Natural killer cell treated with Interleukin-12 subunit alpha and Interleukin-12 subunit beta and Interleukin-15 and Interleukin-18, amount 100 ng/mL, for 72 hours (primary cell): ENCODE measurements at places on chromosomes 5 and 9. TPM values are rescaled to one million over a fixed set of nuclear protein-coding genes. Genes with fewer than 3 reads are reported as not detected.

The KCNIP1 gene
- not detected for total RNA-seq

DNA sequence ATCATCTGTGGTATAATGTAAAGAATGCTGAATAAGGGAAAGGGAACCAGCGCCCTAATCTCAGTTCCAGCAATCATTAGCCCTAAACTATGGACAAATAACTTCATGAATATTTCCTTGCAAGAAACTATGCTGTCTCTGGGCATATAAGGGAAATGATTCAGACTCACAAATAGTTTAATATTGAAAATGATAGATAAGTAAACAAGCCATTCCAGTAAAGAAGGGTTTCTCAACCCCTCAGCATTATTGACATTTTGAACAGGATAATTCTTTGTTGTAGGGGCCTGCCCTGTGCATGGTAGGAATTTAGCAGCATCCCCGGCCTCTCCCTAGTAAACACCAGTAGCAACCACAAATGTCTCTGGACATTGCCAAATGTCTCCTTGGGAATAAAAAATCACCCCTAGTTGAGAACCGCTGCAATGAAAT is 23.8 kb downstream of the C5 start:
- H3K4me3 ChIP-seq = no peak overlapping the region
- no peak overlapping the region for H3K27ac ChIP-seq
- DNase-seq = no peak
- no peaks in the 10 kb centered on the region for H3K4me1 ChIP-seq
- no peaks in the 10 kb centered on the region for H3K36me3 ChIP-seq
- no peaks in the 10 kb centered on the region for H3K27me3 ChIP-seq

The PCDHGB7 gene
- total RNA-seq = 0.95 TPM

DNA sequence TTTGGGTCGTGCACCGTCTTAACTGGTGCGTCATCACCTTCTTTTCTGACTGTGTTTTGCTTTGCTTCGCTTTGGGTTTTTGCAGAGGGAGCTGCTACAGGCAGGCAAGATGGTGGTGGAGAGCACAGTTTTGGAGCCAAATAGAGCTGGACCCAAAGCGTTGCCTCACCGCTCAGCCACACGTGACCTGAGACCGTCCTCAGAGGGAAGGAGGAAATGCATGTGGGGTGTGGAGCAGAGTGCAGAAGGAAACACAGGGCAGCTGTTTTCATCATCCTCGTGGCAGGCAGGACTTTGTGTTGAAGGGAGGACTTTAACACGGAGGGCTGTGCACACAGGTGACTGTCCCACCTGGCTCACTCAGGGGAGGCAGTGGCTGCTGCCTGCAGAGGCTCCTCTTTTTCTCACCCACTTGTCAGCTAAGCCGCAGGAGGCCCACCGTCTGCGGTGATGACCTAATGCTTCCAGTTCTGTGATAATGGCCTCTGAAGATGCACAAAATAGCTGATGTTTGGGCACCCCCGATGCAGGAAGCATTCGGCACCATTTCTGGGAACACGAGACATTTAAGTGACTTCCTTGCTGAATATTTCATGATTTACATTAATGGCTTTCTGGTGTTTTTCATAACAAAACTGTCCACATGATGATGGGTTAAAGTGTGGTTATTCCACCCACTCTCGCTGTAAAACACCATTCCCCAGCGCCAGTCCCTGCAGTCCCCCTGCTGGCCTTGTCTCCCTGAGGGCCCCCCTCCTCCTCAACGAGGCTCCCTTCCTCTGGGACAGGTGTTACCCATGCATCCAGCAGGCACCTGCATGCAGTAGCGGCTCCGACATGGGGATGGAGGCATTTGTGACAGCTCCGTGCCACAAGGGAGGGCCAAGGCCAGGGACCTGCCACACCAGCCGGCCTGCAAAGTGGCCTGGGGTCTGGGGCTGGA is 12.4 kb upstream of the UBAC1 start:
- H3K27me3 ChIP-seq = no peaks in the 10 kb centered on the region
- no peak overlapping the region for H3K4me3 ChIP-seq
- peaks cover 4% of the 10 kb centered on the region for H3K4me1 ChIP-seq
- no peak for DNase-seq
- no peaks in the 10 kb centered on the region for H3K36me3 ChIP-seq
- H3K27ac ChIP-seq = no peak overlapping the region

DNA sequence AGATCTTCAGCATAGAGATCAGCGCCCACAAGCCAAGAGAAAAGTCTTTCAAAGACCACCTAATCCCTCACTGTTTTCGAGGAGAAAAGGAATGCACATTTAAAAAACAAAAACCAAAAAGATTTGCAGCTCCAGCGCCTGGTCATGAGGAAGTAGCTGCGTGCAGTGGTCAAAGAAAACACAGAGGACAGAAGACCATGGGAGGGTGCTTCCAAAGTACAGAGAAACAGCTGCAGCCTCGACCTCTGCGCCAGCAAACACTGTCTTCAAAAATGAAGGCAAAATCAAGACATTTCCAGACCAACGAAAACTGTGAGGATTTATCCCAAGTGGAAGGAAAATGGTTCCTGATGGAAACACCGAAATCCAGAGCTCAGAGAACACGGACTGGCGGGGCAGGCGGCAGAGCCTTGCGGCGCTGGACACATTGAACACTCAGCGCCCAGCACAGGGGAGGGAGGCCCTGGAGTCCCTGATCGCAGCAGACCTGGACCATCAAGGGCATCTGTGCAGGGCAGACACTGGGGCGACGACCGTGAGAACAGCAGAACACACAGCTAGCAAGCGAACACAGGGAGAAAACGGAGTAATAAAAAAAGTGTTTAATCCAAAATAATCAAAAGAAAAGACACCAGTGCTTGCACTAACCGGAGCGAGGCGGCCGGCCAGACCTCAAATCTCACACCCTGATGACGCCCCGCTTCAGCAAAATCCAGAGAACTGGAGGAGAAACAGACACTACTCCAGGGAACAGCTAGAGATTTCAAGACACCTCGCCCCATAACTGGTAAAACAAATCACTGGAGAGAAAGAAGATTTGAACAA is 12.6 kb upstream of the SLC12A7 start:
- DNase-seq = no peak
- H3K27ac ChIP-seq = no peak overlapping the region
- no peaks in the 10 kb centered on the region for H3K4me1 ChIP-seq
- no peaks in the 10 kb centered on the region for H3K27me3 ChIP-seq

DNA sequence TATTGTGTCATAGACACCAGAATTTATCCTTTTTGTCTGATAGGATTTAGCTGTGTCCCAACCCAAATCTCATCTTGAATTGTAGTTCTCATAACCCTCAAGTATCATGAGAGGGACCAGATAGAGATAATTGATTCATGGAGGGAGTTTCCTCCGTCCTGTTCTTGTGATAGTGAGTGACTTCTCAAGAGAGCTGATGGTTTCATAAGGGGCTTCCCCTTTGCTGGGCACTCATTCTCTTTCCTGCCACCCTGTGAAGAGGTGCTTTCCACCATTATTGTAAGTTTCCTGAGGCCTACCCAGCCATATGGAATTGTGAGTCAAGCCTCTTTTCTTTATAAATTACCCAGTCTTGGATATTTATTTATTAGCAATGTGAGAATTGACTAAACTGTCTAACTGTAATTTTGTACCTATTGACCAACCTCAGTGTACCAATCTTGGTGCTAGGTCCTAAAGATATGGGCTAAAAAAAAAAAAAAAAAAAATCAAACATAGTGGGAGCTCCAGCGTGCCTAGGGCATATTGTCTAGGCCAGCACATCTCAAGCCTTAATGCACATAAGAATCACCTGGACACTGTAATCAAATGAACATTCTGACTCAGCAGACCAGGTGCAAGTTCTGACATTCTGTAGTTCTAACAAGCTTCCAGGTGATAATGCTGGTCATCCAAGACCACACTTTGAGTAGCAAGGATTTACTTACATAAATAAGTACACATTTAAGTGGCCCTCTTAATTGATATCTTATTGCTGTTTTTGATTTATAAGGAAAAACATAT is 30.5 kb downstream of the ST8SIA4 start:
- peak; percentile 79 for DNase-seq
- peak overlapping the region; percentile 60 for H3K4me3 ChIP-seq
- peaks cover 47% of the 10 kb centered on the region for H3K36me3 ChIP-seq
- H3K27ac ChIP-seq = peak overlapping the region; percentile 90
- no peaks in the 10 kb centered on the region for H3K27me3 ChIP-seq

- no peak for DNase-seq
- no peak overlapping the region for H3K27ac ChIP-seq
- H3K27me3 ChIP-seq = peaks cover 27% of the 10 kb centered on the region
- H3K4me3 ChIP-seq = no peak overlapping the region
Observed at GRCh38 chr5:159083548-159084452, 15.9 kb downstream of the EBF1 start.

The FOXD4L6 gene
- not detected for total RNA-seq

The EHMT1 gene
- total RNA-seq = 93.1 TPM

DNA sequence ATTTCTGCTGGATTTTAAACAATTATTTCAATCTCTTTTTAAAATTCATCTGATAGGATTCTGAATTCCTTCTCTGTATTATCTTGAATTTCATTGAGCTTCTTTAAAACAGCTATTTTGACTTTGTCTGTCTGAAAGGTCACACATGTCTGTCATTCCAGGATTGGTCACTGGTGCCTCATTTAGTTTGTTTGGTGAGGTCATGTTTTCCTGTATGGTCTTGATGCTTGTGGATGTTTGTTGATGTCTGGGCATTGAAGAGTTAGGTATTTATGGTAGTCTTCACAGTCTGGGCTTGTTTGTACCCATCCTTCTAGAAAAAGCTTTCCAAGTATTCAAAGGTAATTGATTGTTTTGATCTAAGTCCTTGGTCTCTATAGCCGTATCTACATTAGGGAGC is 39.1 kb downstream of the DENND4C start:
- no peaks in the 10 kb centered on the region for H3K27me3 ChIP-seq
- peak overlapping the region; percentile 74 for H3K4me3 ChIP-seq
- H3K4me1 ChIP-seq = peaks cover 50% of the 10 kb centered on the region
- peaks cover 4% of the 10 kb centered on the region for H3K36me3 ChIP-seq
- H3K27ac ChIP-seq = peak overlapping the region; percentile 67
- DNase-seq = no peak

The DMRT3 gene
- total RNA-seq = not detected

- H3K27ac ChIP-seq = peak overlapping the region; percentile 88
- DNase-seq = no peak
- H3K4me3 ChIP-seq = peak overlapping the region; percentile 73
- no peaks in the 10 kb centered on the region for H3K27me3 ChIP-seq
Observed at GRCh38 chr5:132103969-132104391, 30.4 kb downstream of the CSF2 start.

- no peak overlapping the region for H3K27ac ChIP-seq
- no peak for DNase-seq
- no peaks in the 10 kb centered on the region for H3K36me3 ChIP-seq
- H3K4me1 ChIP-seq = no peaks in the 10 kb centered on the region
- H3K27me3 ChIP-seq = no peaks in the 10 kb centered on the region
Observed at GRCh38 chr5:72459089-72459661, 48.0 kb downstream of the ZNF366 start.

The SPAG8 gene
- 1.6 TPM for total RNA-seq

DNA sequence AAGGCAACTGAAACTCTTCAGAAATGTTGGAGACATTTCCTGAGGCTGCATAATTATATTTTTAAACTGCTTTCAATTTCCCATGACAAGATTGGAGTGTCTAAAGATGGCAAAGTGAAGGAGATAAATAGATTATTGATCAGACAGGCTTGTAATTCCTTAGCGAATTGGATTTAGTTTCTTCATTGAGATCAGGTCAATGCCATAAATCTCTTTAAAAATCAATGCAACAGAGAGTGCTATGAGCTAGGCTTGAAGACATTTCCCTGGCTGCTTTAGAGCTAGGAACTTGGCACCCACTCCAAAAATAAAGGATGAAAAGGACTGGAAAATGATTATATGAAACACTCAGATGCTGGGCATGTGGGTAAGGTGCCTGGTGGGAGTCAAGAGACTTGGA is 828.4 kb downstream of the TLR4 start:
- no peaks in the 10 kb centered on the region for H3K36me3 ChIP-seq
- H3K4me3 ChIP-seq = no peak overlapping the region
- no peak for DNase-seq
- no peak overlapping the region for H3K27ac ChIP-seq
- H3K27me3 ChIP-seq = no peaks in the 10 kb centered on the region

DNA sequence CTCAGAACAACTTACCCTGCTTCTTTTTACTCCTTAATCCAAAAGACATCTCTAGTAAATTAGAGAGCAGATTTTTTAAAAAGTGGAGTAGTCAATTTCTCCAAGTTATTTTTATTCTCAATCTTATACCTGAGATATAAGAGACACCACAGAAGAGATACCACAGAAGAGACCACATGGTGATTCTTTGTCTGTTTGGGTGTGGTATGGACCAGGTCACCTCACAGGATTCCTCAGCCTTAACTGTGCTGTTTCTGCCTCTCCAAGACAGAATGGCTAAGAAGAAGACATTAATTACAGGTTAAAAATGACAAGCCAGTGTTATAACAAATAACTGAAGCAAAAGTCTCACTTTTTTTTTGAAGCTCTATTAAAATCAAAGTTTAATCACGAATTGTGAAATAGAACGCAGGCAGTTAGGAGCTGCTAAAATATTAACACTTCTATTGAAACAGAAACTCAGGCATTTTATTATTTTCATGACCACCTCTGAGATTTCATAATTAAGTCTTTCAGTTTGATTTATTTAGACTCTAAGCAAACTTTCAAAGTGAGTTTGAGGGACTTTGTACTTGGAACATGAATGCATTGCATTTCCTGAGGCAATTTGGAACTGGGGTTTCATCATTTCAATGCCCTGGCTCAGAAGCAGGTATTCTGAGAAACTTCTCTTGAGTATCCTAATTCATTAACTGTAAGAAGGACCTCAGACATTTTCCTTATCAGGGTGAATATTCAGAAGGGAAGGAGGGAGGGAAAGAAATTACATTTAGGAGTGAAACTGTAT is 280.7 kb downstream of the KCTD16 start:
- no peak overlapping the region for H3K4me3 ChIP-seq
- H3K36me3 ChIP-seq = no peaks in the 10 kb centered on the region
- H3K4me1 ChIP-seq = no peaks in the 10 kb centered on the region

GRCh38 chr9:128150594-128151308 is 1.5 kb downstream of the LCN2 start:
- H3K4me3 ChIP-seq = no peak overlapping the region
- DNase-seq = no peak
- no peaks in the 10 kb centered on the region for H3K4me1 ChIP-seq
- H3K27me3 ChIP-seq = no peaks in the 10 kb centered on the region
- H3K27ac ChIP-seq = no peak overlapping the region
- no peaks in the 10 kb centered on the region for H3K36me3 ChIP-seq

GRCh38 chr5:168404365-168404764 is 81.9 kb upstream of the RARS1 start:
- H3K27me3 ChIP-seq = peaks cover 11% of the 10 kb centered on the region
- H3K27ac ChIP-seq = no peak overlapping the region
- H3K4me1 ChIP-seq = peaks cover 12% of the 10 kb centered on the region

The SHROOM1 gene
- 8.0 TPM for total RNA-seq

DNA sequence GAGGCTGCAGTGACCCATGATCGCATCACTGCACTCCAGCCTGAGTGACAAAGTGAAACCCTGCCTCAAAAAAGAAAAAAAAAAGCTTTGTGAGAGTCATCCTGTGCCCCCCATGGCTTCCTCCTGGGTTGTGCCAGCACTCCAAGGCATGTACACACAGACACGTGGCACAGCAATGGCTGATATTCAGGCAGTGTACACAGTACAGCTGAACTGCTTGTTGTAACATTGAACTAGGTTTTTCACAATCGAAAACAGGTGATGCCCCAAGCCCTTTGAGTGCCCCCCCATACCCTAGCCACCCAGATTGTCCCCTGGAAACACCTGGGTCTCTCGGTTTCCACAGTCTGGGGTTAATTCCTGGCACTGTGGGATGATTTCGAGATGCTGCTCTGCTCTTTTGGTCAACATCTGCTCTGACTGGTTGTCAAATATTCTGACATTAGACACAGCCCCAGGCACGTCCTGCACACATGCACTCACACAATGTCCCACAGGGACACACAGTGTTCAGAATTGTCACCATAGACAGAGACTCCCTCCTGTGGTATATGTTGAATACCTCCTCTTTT is 9.2 kb downstream of the SPINK4 start:
- no peak overlapping the region for H3K4me3 ChIP-seq
- H3K27me3 ChIP-seq = no peaks in the 10 kb centered on the region
- H3K36me3 ChIP-seq = peaks cover 7% of the 10 kb centered on the region
- DNase-seq = no peak

The PCDHA6 gene
- total RNA-seq = not detected

The CDH18 gene
- not detected for total RNA-seq
